ENCODE measurements at places on chromosomes 6 and 20.

GRCh38 chr6:118748311-118749062 is 97.1 kb upstream of the CEP85L start:
- peak; percentile 28 for DNase-seq

DNA sequence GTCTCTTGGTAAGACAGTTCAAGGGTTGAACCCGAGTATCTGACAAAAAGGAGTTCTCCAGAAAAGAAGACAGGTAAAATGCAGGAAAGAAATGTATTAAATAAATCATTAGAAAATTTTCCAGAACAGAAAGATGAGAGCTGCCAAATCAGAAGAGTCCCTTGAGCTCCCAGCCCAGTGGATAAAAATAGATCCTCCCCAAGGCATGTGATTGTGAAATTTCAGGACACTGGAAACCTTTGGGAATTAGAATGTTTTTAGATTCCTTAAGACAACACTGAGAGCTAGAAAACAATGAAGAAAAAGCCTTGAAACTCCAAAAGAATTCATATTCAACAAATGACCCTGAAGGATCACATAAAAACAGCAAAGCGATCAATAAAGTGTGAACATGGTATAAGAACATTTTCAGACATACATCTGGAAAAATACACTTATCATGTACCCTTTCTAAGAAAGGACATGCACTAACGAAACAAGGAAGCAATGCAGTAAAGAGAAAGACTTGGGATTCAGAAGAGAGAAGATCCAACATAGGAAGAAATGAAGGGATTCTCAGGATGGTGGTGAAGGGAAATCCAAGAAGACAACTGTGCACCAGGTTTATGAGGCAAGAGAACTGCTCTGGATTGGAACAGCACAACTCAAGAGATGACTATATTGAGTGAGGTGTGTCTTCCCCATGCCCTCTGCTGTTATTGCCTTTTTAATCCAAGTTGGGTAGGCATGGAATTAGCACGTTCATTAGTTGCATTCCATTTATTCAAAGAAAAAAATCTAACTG is 390.4 kb downstream of the SYNE1 start:
- no peak for DNase-seq

DNA sequence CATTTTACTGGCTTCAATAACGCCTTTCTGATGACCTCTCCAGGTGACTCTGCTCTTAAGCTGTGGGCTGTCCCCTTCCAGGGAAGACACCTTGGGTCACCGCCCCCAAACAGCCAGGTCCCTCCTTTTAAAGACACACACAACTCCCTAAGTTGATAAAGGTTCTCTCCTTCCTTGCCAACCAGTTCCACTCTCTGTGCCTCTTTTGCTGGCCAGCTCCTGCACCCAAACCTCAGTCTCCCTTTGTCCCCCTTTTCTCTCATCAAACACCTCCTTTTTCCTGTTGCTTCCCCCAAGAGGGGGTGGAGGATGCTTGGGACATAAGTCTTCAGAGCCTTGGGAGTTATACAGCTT is 1.0 kb downstream of the NCOA6 start:
- DNase-seq: peak; percentile 35

DNA sequence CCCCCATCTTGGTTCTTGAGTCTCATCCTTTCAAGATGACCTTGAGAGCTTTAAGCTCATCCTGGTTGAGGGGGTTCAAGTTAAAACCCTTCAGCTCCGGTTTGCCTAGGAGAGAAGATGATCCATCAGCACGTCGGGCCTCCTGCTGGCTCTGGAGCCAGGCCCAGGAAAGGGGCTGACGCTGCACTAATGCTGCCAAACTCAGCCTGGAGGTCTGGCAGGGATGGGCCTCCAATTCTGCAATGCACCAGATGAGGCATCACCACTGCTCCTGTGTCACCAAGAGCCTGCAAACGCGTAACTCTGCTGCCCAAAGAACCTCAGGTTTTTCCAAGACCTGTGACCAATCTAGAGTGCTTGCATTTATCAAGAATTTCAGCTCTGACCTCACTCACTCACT is 6.1 kb downstream of the PDRG1 start:
- DNase-seq: no peak

GRCh38 chr20:47973519-47974233 is 188.4 kb upstream of the SULF2 start:
- DNase-seq: no peak

GRCh38 chr6:80528115-80528514 is 421.6 kb downstream of the BCKDHB start:
- DNase-seq: no peak

DNA sequence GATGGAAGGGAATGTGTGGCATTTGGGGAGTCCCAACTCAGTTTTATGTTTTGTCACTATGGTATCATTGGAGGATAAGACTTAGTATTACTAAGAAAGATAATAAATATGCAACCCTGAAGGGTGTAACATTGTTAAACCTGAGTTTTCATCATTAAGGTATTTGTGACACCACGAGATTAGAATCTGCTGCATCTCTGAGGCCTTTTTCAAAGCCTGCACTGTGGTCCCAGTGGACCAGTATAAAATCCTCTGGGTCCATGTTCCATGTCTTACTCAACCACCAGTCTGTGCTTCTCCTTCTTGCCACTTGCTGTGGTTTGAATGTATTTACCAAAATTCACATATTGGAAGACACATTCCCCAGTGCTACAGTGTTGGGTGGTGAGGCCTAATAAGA is 130.6 kb downstream of the TBX18 start:
- no peak for DNase-seq

- no peak for DNase-seq
These were observed 6.3 kb upstream of the TGM3 start for GRCh38 chr20:2289475-2289874.

All from iPS DF 19.7 (cell line).